Keratinocyte (primary cell): ENCODE measurements at places on chromosomes 3 and 15. TPM values are rescaled to one million over a fixed set of nuclear protein-coding genes. Genes with fewer than 3 reads are reported as not detected.

The ABI3BP gene
- 0.42 to 0.95 TPM (median 0.59 TPM) in 3 replicates for polyA plus RNA-seq

The WDR6 gene
- polyA plus RNA-seq: 61.5 to 90.9 TPM (median 77.4 TPM) in 3 replicates

The ACAN gene
- not detected in 3 replicates for polyA plus RNA-seq

DNA sequence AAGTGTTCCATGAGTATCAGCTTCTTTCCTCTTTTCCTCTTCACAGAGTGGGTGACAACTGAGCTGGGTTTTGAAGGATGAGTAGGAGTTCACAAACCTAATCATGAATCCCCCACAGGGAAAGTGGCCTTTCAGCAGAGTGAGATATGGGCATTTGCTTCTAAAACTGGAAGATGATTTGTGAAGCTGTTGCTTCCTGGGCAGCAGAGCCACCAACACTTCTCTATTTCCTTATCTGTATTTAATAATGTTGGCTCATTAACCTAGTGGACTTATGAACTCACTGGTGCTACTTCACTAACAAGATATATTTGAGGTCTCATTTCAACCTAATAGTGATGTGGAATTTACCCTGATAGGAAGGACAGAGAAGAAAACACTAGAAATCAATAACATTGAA, 152.8 kb downstream of the SYNPR start:
- no peak overlapping the region for H3K27ac ChIP-seq
- no peak for DNase-seq
- no peaks in the 10 kb centered on the region for H3K4me1 ChIP-seq
- H3K36me3 ChIP-seq: no peaks in the 10 kb centered on the region
- no peak overlapping the region for H3K4me3 ChIP-seq

DNA sequence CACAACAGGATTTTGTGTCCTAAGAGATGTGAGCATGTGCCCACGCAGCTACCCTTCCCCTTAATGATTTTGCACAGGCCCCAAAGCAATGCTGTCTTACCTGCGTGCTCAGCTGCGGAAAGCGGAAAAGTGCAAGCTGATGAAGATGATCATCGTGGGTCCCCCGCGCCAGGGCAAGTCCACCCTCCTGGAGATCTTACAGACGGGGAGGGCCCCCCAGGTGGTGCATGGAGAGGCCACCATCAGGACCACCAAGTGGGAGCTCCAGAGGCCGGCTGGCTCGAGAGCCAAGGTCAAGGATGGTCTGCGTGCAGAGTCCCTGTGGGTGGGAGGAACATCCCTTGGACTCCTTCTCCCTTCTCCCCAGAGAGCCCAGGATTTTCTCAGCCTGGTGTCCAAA, 103.1 kb downstream of the LRRK1 start:
- H3K36me3 ChIP-seq: peaks cover 12% of the 10 kb centered on the region
- H3K4me1 ChIP-seq: no peaks in the 10 kb centered on the region
- no peaks in the 10 kb centered on the region for H3K27me3 ChIP-seq
- H3K27ac ChIP-seq: no peak overlapping the region

DNA sequence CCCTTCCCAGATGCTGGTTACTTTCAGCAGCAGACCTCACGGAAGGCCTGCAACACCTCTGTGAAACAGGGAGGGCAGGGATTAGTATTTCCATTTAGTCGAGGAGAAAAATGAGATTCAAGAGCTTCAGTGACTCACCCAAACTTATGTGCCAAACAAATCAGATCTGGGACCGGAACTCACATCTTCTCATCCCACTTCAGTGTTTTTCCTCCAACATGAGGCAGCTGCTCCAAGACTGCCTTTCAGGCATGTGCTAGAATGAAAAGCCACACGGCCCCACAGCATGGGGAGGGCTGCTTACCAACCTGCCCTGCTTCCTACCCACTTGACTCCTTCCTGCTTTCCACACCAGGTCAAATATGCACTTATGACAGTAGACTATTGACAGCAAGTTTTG, 129.4 kb upstream of the SLC24A5 start:
- H3K4me3 ChIP-seq: no peak overlapping the region
- no peaks in the 10 kb centered on the region for H3K36me3 ChIP-seq
- no peaks in the 10 kb centered on the region for H3K4me1 ChIP-seq

DNA sequence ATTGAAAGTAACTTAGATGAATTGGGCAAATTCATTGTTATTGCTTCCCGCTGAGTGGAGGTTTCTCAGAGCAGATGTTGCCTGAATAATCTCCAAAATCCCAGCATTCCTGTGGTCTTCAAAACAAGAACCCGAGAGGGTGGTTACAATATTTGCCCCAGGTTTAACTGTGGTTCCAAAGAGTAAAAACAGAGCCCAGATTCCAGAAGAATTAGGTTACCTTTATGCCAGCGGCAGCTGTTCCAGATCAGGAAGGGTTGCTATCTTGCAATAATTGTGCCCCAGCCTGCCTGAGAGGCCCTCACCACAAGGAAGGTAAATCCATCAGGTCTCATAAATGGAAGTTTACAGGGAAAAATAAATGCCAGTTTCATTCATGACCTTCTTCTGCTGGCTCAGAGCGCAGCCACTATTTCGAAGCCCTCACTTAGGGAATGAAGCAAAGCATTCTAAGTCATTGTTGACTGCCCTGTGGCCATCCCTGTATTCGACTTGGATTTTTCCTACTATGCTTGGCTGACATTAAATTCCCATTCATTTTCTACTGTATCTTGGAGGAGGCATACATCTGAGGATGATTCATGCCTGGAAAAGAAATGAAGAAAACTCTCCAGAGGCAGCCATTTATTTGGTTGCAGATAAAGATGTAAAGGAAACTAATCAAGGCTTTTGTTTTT, 54.6 kb downstream of the SSUH2 start:
- H3K36me3 ChIP-seq: no peaks in the 10 kb centered on the region
- H3K27me3 ChIP-seq: no peaks in the 10 kb centered on the region
- H3K4me3 ChIP-seq: no peak overlapping the region
- DNase-seq: no peak
- peaks cover 9% of the 10 kb centered on the region for H3K4me1 ChIP-seq
- H3K27ac ChIP-seq: no peak overlapping the region

DNA sequence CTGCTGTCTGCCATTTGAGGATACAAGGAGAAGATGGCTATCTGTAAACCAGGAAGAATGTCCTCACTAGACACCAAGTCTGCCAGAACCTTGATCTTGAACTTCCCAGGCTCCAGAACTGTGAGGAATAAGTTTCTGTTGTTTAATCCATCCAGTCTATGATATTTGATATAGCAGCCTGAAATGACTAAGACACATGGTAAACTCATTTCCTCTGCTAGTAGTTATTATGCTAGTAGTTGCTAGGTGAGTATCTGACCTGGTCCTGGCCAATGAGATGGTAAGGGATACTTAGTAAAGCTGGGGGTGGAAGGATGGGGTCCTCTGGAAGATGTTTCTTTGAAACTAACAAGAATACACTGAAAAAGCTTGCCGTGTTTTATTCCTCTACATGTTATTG, 280.7 kb upstream of the ARHGEF26 start:
- no peak overlapping the region for H3K4me3 ChIP-seq
- H3K27me3 ChIP-seq: no peaks in the 10 kb centered on the region
- no peaks in the 10 kb centered on the region for H3K4me1 ChIP-seq

DNA sequence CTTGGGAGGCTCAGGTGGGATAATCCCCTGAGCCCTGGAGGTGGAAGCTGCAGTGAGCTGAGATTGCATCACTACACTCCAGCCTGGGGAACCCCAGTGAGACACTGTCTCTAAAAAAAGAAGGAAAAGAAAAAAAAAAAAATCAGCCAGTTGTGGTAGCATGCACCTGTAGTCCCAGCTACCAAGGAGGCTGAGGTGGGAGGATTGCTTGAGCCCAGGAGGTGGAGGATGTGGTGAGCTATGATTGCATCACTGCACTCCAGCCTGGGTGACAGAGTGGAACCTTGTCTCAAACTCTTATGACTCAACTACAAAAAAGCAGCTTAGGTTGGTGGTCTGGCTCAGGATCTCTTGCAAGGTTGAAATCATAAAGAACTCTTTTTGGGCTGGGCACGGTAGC, 19.3 kb upstream of the GPX1 start:
- peaks cover 16% of the 10 kb centered on the region for H3K36me3 ChIP-seq
- DNase-seq: no peak
- peaks cover 22% of the 10 kb centered on the region for H3K4me1 ChIP-seq
- no peak overlapping the region for H3K4me3 ChIP-seq
- H3K27ac ChIP-seq: peak overlapping the region; percentile 58

GRCh38 chr3:137110392-137110996, 152.7 kb downstream of the IL20RB start:
- no peak overlapping the region for H3K4me3 ChIP-seq
- H3K36me3 ChIP-seq: no peaks in the 10 kb centered on the region
- no peak for DNase-seq
- no peak overlapping the region for H3K27ac ChIP-seq
- no peaks in the 10 kb centered on the region for H3K27me3 ChIP-seq
- no peaks in the 10 kb centered on the region for H3K4me1 ChIP-seq

- no peaks in the 10 kb centered on the region for H3K27me3 ChIP-seq
- H3K36me3 ChIP-seq: no peaks in the 10 kb centered on the region
- H3K4me3 ChIP-seq: no peak overlapping the region
- DNase-seq: no peak
Measured at GRCh38 chr3:106341586-106342162, 472.9 kb upstream of the CBLB start.

DNA sequence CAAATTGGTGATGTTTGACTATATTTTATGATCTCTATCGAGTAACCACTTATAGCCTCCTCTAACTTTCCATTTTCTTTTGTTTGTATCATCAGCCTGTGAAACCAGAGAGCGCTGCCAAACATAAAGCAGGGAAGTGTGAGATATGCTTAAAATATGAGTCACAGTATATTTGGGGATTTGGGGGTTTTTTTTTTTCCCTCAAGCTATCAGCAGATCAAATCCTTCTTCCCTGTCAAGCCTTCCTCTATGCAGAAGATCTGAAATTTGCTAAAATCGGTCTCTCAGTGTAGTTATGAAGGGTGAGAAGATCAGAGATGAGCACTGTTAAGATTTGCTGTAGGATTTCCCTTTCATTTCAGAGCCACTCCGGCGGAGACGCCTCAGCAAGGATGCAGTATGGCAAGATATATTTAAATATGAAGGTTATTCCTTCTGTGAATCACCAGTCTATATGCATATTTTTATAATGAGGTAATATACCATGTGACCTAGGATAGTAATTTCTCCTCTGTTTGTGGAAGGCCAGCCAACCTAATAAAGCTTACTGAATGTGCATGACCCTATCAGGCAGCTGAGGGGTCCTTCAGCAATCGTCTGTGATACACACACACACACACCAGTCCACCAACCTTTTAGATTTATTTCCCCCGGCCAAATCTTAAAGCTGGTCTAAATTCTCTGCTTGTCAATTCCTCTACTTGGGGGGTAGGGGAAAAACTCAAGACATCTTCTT, 474.1 kb downstream of the FOXP1 start:
- peaks cover 16% of the 10 kb centered on the region for H3K4me1 ChIP-seq
- H3K4me3 ChIP-seq: peak overlapping the region; percentile 48
- no peaks in the 10 kb centered on the region for H3K36me3 ChIP-seq
- DNase-seq: peak; percentile 26
- H3K27ac ChIP-seq: peak overlapping the region; percentile 93
- no peaks in the 10 kb centered on the region for H3K27me3 ChIP-seq
